ENCODE measurements at places on chromosomes 1 and 21.

DNA sequence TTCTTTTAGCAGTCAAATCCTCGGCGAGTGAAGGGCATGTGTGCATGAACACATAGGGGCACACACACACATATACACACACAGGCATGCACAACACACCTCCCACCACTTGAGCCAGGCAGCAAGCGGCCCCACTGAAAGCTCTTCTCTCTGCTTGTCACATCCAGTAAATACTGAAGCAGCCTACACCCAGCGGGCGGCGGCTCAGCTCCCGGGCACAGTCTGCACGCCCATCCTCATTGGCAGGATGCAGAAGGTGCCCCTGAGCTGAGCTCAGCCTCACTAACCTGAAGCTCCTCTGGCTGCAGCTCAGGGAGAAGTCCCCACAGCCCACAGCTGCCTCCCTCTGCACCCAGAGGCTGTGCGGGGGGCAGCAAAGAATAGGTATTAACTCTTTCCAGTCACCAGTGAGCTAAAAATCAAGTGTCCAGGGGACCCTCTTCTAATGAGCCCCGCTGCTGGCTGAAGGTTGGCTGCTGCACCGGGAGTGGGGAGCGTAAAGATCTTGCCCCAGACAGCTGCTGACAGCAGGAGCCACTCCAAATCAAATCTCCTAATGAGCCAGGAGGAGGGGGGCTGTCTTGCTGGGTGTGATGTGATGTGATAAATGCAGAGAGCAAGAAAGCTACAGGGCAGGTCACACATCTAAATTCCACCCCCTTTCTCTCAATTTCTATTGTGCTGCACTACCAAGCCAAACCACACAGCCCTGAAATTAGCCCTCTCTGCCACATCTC is 12.5 kb downstream of the RGS8 start:
- no peak for DNase-seq

GRCh38 chr1:110566836-110567235 is 39.3 kb downstream of the KCNA2 start:
- DNase-seq, result no peak

- DNase-seq, result no peak
Measured at GRCh38 chr21:45160198-45160597, 85.8 kb downstream of the ADARB1 start.

GRCh38 chr1:232883992-232884661 is 66.3 kb upstream of the NTPCR start:
- no peak for DNase-seq

- no peak for DNase-seq
Measured at GRCh38 chr1:232951180-232951579, 769 bp downstream of the NTPCR start.

GRCh38 chr1:48309564-48310082 is 87.1 kb downstream of the SLC5A9 start:
- no peak for DNase-seq

DNA sequence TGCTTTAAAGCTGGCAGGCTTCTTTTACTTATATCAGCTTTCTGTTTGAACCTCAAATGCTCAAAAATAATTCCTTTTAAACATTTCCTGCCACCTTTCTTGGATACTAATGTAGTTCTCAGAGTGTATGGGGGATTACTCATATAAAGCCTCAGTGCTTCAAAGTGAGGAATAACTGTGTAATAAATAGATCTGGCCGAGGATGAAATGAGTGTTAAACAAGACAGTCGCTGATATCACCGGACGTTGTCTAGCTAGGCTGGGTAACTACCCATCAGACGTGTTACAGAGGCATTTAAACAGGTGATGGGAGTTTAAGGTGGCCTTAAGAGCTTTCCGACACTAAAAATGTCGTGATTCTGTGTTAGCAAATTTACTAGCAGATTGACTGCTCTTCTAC is 53.1 kb downstream of the VANGL2 start:
- DNase-seq, result no peak

DNA sequence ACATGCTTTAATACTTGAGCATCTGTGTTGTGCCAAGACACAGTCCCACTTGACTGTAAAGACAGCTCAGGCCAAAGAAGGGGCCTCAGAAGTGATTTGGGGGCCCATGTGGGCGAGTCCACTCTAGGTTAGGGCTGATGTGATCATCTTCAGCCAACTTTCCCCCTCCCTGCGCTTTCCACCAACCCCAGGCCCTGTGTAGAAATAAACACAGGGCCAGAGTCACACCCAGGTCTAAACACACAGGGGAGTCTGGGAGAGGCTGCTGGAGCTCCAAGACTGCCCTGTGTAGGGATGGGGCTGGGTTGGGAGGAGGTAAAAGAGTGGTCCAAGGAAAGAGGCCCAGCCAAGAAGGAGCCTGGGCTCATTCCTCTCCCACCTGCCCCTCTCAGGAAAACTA is 2.5 kb upstream of the WNT2B start:
- no peak for DNase-seq

- DNase-seq, result no peak
Measured at GRCh38 chr21:38712071-38712470, 93.7 kb upstream of the ETS2 start.

DNA sequence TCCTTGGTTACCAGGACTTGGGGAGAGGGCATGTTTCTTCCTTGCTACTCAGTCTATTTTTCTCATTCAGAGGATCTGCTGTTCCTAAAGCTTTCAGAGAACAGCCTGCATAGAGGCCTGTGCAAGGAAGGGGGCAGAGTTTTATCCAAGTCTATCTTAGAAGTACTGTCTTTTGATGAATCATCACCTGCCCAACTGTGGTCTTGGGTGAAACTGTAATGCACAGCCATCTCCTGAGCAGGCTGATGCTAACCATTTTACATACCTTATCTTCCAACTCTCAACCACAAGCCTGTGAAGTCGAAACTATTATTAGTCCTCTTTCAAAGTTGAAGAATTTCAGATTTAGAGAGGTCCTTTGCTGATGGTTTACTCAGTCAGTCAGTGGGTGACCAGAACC is 368.0 kb downstream of the HHAT start:
- DNase-seq, result no peak

DNA sequence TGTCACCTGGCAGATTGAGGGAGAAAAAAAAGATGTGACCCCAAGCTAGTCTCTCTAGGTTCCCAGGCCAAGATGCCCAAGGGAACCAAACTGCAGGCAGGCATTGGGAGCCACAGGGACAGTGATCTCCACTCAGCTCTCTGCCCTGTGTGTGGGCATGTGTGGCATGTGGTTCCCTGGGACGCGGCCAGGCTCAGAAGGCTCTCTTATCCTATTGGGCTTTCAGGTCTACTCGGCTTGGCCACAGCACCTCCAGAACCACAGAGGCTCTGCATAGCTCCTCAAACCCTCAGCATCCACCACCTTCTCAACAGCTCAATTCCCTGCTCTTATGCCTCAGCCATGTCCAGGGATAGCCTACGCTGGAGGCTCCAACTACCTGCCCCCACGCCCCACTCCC is 22.0 kb downstream of the IQGAP3 start:
- DNase-seq, result no peak

- no peak for DNase-seq
Measured at GRCh38 chr1:163130225-163130856, 61.2 kb downstream of the RGS4 start.

DNA sequence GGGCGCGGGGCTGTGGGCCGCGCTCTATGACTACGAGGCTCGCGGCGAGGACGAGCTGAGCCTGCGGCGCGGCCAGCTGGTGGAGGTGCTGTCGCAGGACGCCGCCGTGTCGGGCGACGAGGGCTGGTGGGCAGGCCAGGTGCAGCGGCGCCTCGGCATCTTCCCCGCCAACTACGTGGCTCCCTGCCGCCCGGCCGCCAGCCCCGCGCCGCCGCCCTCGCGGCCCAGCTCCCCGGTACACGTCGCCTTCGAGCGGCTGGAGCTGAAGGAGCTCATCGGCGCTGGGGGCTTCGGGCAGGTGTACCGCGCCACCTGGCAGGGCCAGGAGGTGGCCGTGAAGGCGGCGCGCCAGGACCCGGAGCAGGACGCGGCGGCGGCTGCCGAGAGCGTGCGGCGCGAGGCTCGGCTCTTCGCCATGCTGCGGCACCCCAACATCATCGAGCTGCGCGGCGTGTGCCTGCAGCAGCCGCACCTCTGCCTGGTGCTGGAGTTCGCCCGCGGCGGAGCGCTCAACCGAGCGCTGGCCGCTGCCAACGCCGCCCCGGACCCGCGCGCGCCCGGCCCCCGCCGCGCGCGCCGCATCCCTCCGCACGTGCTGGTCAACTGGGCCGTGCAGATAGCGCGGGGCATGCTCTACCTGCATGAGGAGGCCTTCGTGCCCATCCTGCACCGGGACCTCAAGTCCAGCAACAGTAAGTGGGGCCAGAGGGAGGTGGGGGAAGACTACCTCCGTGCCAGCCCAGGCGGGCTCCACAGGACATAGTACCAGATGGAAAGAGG is 808 bp downstream of the MAP3K21 start:
- DNase-seq, result no peak

- no peak for DNase-seq
Measured at GRCh38 chr1:205837382-205837970, 12.5 kb downstream of the PM20D1 start.

GRCh38 chr1:221053889-221054288 is 174.6 kb downstream of the HLX start:
- no peak for DNase-seq

DNA sequence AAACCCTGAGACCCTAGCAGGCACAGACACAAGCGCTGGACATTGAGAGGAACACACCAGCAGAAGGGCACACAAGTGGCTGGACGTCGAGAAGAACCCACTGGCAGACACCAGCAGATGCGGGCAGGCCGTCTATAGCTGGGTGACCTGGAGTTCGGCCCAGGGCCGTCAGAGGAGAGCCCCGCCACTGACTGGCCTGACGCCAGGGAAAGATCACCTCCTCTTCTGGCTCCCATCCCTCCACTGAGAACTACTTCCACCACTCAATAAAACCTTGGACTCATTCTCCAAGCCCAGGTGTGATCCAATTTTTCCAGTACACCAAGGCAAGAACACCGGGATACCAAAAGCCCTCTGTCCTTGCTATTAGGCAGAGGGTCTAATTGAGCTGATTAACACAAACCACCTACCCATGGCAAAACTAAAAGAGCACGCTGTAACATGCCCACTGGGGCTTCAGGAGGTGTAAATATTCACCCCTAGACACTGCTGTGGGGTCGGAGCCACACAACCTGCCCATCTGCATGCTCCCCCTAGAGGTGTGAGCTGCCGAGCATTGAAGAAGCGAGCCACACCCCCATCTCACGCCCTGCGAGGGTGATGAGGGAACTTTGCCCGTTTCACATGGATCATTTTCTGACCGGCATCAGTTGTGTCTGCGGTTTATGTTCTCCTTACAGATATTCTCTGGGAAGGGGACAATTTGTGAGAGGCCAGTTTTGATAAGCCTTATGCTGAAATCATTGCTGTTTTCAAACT is 104.8 kb downstream of the HLX start:
- no peak for DNase-seq

DNA sequence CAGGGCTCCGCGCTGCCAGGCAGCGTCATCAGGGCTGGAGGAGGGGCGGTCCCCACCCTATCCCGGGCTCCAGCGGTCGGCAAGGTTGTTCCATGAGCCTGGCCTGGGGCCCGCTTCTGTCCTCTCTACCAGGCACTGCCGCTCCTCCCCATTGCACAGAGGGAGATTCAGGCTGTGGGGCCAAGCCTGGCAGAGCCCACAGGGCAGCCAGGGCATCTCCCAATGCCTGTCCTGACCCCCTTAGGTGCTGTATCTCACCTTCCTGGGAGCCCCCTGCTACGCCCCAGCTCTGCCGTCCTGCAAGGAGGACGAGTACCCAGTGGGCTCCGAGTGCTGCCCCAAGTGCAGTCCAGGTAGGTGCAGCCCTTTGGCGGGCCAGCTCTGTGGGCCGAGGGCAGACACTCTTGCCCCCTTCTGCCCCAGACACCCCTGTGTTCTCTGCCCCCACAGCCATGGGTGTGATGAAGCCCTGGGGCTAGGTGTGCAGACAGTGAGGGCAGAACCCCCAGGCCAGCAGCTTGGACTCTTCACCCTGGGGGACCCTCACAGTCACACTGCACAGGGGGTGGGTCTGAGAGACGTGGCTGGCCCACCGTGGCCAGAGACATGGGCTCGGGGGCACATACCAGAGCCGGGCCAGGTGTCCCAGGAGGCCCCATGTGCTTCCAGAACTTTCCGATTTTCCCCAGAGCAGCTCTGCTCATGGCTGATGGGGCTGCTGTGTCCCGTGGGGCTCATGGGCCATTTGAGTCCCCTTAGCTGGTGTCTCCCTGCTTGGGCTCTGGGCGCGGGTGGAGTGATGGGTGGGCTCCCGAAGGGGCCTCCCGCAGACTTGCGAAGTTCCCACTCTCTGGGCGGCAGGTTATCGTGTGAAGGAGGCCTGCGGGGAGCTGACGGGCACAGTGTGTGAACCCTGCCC is 1.6 kb downstream of the TNFRSF14 start:
- no peak for DNase-seq

GRCh38 chr1:234216116-234216703 is 157.0 kb upstream of the COA6 start:
- no peak for DNase-seq

- no peak for DNase-seq
Measured at GRCh38 chr1:8816831-8817411, 519 bp downstream of the RERE start.

Measured in stimulated activated CD8-positive, alpha-beta memory T cell treated with anti-CD3 and anti-CD28 coated beads, Interleukin-15, amount 100 ng/mL, for 24 hours (primary cell).